Femur (tissue), 1 donor: ENCODE measurements at places on chromosomes 1 and 21.

DNA sequence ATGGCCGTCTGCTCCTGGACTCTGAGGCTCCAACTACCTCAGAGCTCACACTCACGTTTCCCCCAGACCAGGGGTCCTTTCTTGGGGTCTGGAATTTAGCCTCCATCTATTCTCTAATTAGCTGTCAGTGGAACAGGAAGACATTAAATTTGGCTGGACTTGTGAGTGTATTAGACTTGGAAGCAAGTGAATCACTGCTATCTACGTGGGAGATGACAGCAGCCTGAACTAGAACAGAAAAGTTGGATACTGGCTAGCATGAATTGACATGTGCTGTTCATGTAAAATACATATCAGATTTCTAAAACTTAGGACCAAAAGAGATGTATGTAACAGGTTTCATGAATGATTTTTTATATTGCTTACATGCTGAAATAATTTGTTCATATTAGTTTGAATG lies 28.0 kb downstream of the TAF5L start:
- no peak for DNase-seq

- DNase-seq, result no peak
Measured at GRCh38 chr1:163823017-163823416, 501.3 kb downstream of the NUF2 start.

GRCh38 chr1:9658199-9658598 lies 6.7 kb downstream of the PIK3CD start:
- no peak for DNase-seq

DNA sequence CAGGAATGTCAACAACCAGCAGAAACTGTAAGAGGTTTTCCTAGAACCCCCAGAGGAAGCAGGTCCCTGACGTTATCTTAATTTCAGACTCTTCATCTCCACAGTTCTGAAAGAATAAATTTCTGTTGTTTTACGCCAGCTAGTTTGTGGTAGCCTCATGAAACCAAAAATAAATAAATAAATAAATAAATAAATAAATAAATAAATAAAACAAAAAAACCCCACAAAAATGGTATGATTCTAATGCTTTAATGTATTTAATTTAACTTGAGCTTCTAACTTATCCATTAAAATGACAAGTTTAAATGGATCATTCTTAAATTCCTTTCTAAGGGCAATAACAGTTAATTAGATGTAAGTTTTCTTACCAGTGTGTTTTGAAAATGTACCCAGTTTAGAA lies 293.8 kb upstream of the ADAMTS5 start:
- DNase-seq, result no peak

- DNase-seq, result no peak
Measured at GRCh38 chr1:89609781-89610456, 23.0 kb upstream of the LRRC8C start.

- no peak for DNase-seq
Measured at GRCh38 chr1:177385760-177386698, 215.3 kb downstream of the BRINP2 start.

DNA sequence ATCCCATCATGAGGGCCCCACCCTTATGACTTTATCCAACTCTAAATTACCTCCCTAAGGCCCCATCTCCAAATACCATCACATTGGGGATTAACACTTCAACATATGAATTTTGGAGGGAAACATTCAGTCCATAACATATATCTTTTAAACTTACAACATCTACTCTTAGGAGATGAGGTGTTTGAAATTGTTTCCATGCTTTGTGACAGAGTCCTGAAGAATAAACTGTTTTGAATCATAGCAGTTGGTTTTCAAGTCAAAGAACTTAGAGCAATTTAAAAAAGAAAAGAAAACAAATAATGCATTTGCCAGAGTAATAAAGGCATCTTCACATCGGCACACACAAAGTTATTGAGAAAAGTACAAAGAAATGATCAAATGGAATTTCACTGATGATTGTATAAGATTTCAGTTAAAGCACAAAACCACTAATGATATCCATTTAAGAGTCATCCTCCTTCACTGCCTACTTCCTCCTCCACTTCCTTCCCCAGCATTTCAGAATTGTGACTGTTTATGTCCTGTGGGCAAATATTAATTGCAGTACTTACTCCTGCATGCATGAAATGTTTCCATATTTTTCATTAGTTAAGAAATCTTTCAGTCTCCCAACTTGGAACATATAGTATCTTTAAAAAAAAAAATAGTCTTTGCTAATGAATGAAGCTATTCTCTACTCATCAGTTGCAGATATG lies 202.0 kb downstream of the LRRC40 start:
- DNase-seq, result no peak

GRCh38 chr1:104064399-104064798 lies 314.7 kb downstream of the AMY1C start:
- no peak for DNase-seq

DNA sequence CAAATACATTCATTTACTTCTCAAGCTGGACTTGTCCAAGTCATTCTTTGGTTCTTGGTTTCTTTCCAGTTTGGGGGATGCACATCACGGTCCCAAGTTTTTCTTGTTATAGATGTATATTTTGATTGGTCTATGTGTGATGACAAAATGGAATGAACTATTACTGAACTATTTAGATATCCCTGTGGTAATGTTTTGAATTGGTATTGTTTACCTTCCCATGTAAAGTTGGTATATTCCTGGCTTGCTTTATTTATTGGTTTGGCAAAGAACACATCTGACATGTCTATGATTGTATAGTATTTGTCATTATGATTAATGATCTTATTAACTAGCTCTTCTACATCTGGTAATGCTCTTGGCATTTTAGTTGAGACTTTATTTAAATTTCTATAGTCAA lies 22.4 kb upstream of the ZNF692 start:
- no peak for DNase-seq

- DNase-seq, result no peak
Measured at GRCh38 chr1:64829411-64830029, 84.6 kb downstream of the RAVER2 start.

- DNase-seq, result no peak
Measured at GRCh38 chr1:166865926-166866325, 10.1 kb downstream of the TADA1 start.

- no peak for DNase-seq
Measured at GRCh38 chr1:41448821-41449220, 35.7 kb downstream of the EDN2 start.

DNA sequence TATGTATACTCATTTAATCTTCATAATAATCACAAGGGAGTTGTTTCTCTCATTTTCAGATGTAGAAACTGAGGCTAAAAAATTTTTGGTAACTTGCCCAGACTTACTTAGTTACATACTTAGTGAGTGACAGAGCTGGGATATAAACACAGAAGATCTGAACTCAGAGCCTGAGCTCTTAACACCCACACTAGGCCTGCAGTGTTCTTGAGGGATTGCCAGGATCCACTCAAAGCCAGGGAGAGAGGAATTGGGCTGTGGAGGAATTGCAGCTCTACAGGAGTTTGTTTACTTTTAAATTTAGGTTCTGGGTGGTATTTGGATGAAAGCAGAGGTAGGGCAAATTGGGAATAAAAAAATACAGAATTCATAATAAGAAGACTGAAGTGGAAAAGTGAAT lies 515.1 kb upstream of the PLXNA2 start:
- DNase-seq, result no peak

DNA sequence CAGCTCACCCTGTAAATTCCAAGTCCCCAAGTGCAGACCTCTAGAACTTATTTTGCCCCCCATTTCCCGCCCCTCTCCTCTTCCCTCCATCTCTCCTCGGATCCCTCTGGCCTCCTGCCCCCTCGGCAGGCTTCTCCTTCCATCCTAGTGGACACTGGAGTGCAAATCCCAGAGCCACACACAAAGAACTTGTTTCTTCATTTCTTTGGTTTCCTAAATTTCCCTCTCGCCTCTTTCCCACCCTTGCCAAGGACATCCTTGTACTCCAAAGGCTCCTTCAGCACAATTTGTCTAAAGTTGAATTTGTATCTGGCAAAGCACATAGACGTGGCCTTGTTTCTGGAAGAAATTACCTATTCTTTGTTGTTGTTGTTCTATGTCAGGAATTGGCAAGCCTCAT lies 17.5 kb downstream of the UMODL1 start:
- DNase-seq, result no peak

- no peak for DNase-seq
Measured at GRCh38 chr21:41180752-41181151, 12.8 kb downstream of the BACE2 start.

GRCh38 chr1:226019572-226019971 lies 20.4 kb upstream of the SDE2 start:
- no peak for DNase-seq

DNA sequence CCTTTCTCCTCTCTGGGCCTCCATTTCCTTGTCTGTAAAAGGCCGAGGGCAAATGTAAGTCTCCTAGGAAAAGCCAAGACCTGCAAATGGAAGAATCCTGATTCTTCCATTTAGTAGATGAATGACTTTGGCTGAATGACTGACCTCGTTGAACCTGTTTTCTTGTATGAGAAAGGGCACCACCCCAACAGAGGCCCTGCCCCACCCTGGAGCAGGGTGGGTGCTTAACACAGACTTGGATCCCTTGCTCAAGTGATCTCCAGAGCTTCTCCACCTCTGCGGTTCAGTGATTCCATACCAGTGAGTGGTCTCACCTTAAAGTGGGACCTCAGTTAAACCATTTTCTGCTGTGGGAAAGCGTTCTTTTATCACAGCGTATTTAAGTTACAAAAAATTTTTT lies 39.0 kb upstream of the GUCA2B start:
- no peak for DNase-seq

DNA sequence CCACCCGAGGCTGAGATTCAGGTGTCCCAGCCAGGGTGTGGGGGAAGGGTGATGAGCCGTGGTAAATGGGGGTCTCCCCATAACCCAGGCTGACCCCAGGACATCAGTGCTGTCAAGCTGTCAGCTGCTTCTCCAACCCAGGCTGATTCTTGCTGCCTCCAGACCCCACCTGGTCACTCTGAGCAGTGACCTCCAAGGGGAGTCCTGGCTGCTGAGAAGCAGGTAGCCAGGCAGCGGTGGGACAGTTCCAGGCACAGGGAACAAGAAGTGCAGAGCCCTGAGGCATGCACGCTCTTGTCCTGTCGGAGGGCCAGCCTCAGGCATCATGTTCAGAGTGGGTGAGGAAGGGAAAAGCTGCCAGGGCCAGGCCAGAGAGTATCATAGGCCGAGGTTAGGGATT lies 1.1 kb downstream of the ESPN start:
- no peak for DNase-seq

DNA sequence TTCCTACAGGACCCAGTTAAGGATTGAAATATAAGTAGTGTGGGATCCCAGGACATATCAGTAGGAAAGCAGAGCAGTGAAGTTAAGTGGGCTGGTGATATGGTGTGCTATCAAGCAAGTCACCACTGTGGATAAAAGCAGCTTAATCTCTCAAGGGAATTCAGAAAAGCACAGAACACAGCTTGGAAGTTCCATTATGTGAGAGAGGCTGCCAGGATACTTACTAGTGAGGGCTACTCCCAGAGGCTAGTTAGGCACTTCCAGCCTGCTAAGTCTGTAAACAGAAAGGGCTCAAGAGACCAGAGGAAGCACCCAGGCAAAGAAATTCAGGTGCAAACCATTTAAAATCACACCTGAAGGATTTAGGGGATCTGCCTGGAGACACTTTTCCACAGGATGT lies 18.8 kb upstream of the GRIK1 start:
- DNase-seq, result no peak

DNA sequence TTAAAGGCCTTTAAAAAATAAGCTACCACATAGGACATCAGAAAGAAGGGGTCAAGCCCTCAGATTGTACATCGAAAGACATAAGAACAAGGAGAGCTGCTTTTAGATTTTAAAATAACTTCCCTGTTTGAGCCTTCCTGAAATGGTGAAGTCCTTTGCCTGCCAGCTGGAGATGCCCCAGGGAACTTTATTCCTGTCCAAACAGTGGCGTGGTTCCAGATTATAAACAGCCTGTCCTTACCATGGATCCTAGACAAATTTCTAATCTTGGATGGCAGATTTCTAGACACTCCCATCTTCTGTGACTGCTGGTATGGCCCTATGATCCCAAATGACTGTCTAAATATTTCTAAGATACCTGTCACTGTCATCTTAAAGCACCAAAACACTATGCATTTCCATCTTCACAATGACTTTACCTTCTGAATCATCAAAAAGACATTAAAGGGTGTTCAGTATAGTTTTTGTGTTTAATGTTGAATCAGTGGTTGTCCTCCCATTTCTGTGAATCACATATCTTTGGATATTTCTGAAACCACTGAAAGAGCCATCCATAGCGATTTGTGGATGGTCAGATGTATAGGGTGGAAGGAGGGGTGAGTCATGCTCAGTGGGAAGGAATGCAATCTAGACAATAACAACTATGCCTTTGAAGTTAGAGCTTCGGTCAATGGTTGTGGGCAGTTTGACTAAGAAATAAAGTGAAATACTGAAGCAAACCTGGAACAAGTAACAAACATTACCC lies 23.2 kb downstream of the ILDR2 start:
- peak; percentile 23 for DNase-seq

DNA sequence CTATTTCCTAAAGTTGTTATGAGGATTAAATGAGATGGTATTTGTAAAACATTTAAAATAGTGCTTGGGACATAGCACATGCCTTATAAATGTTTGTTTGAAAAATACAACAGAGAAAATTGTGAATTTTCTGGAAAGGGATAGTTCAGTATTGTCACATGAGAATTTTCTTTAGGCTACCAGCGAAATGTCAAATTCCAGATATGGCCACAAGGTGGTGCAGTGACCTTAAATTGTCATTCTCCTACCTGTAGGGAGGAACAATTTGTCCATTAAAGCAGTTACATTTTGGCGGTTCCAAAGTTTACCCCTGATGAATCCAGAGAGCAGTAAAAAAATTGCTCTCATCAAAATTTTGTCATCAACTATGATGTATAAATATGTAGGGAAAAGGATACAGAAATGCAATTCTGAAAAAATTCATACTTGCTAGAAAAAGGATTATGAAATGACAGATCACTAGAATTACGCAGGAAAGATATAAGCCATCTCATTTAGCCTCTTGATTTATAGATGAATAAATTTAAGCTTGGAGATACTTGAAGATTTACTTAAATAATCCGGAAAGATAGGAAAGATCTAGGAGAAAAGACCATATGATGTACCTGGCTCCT lies 50.2 kb upstream of the TSHB start:
- DNase-seq, result peak; percentile 60

- DNase-seq, result no peak
Measured at GRCh38 chr1:231418741-231419107, 3.4 kb downstream of the EGLN1 start.

GRCh38 chr1:70443739-70444138 lies 32.7 kb downstream of the CTH start:
- no peak for DNase-seq

DNA sequence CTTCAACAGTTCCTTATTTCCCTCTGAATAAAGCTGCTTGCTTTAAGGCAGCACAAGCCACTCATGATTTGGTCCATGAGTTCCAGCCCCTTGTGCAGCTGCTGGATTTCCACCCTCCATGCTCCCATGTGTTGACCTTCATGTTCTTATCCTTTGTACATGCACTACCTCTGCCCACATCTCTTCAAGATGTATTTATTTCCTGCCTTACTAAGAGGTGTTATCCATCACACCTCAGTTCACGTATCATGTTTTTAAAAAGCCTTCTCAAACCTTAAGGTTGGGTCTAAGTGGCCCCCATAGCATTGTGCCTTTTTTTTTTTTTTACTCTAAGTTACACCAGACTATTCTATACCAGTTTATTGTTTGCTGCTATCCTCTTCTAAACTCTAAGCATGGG lies 107.7 kb downstream of the SIPA1L2 start:
- no peak for DNase-seq

GRCh38 chr1:62084310-62084890 lies 110.2 kb upstream of the L1TD1 start:
- peak; percentile 30 for DNase-seq
